ENCODE measurements at places on chromosomes 3 and 15. TPM values are rescaled to one million over a fixed set of nuclear protein-coding genes. Genes with fewer than 3 reads are reported as not detected.

Gene CFAP20DC
- total RNA-seq = 2.4 TPM

- H3K27ac ChIP-seq = no peak overlapping the region
- no peaks in the 10 kb centered on the region for H3K27me3 ChIP-seq
- no peaks in the 10 kb centered on the region for H3K36me3 ChIP-seq
Measured at GRCh38 chr15:57500979-57501576, 90.6 kb upstream of the MYZAP start.

Gene EID1
- 103 TPM for total RNA-seq

Gene RLBP1
- not detected for total RNA-seq

DNA sequence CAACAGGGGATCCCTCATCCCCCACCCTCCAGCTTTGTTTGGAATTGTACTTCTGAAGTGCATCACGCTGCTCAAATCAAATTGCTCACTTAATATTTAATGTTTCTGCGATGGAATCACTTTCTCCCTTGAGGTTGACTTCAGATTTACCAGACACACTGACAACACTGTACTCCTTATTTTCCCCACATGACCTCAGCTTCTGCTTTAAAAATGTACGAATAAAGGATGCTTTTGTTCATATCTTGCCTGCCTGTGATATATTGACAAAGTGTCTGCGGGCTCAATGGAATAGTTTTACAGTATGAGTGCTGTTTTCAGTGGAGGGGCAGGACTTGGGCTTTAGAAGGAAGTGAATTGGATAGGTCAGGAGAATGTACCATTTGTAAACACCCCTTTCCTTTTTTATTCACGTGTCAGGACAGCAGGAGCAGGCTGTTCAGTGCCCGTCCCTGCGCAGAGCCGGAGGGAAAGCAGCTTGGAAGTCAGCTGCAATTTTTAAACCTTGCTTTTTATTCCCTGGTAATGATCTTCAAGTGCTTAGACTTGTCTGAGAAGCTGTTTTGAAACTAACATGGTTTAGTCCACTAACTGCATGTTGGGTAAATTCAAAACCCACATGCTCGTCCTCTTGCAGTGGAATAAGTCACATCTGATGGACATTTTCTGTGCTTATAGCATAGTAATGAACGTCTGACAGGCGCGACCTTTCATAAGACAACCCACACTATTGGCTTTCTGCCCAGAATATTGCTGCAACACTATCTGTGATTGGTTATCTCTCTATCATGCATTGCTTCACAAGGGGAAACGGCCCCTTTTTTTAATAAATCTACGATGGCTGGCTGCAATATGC is 29.9 kb downstream of the MBNL1 start:
- peaks cover 43% of the 10 kb centered on the region for H3K36me3 ChIP-seq
- H3K27me3 ChIP-seq = no peaks in the 10 kb centered on the region
- peak overlapping the region; percentile 98 for H3K27ac ChIP-seq
- H3K4me3 ChIP-seq = peak overlapping the region; percentile 77
- peaks cover 73% of the 10 kb centered on the region for H3K4me1 ChIP-seq

Gene ARNT2
- not detected for total RNA-seq

GRCh38 chr3:107816107-107816506 is 274.7 kb downstream of the CD47 start:
- H3K27me3 ChIP-seq = peaks cover 7% of the 10 kb centered on the region
- no peak overlapping the region for H3K27ac ChIP-seq
- H3K4me3 ChIP-seq = no peak overlapping the region
- H3K4me1 ChIP-seq = peaks cover 6% of the 10 kb centered on the region
- no peak for DNase-seq

- H3K27me3 ChIP-seq = no peaks in the 10 kb centered on the region
- peak overlapping the region; percentile 89 for H3K4me3 ChIP-seq
- no peaks in the 10 kb centered on the region for H3K36me3 ChIP-seq
- H3K4me1 ChIP-seq = peaks cover 14% of the 10 kb centered on the region
- peak overlapping the region; percentile 51 for H3K27ac ChIP-seq
- DNase-seq = no peak
Measured at GRCh38 chr3:98901119-98901391, 440 bp downstream of the DCBLD2 start.

DNA sequence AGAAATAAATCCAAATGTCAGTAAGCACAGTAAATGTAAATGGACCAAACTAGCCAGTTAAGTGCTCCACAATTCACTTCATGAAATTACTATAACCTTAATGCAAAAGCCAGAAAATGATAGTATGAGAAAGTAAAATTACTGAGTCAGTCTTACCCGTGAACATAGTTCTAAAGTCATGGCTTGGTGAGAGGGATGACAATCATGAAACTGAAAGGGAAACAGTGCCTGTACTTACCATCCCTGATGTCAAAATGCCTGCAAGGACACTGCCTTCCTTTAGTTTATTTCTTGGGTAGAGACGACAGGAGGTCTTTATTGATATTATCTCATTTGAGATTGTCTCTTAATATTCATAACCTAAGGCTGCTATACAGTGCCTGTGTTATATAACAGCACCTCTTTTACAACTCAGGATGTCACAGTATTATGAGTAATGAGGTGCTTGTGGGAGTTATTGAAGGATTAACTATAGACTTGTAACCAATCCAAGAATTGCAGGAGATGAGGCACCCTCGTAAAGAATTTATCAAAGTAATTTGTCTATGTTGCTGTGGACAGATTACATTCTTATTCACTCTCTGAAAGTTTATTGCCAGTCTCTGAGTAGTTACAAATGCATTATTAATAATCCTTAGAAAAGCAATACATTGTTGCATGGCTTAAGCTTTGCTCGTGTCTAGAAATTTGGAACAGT is 142.9 kb upstream of the BFSP2 start:
- H3K27ac ChIP-seq = no peak overlapping the region
- DNase-seq = no peak

- no peak for DNase-seq
- no peaks in the 10 kb centered on the region for H3K4me1 ChIP-seq
- H3K27ac ChIP-seq = no peak overlapping the region
- peaks cover 12% of the 10 kb centered on the region for H3K27me3 ChIP-seq
- no peaks in the 10 kb centered on the region for H3K36me3 ChIP-seq
Measured at GRCh38 chr15:92294759-92295158, 98.9 kb upstream of the ST8SIA2 start.

DNA sequence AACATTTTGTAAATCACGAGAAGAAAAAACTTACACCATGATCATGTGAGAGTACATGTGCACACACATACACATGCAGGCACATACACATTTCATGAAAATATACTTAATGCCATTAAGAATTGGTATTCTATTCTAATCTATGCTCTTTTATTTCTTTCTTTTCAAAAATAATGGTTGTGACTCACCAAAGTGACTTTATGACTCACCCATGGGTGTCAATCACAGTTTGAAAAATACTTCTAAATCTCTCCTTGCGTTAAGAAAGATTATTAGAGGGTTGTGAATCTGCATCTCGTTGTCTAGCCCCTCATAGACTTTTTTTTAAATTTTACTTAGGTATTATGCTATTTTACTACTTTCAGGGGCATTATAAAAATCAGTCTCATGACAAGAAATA is 254.2 kb downstream of the TUSC7 start:
- H3K4me1 ChIP-seq = no peaks in the 10 kb centered on the region
- no peak for DNase-seq
- H3K27ac ChIP-seq = no peak overlapping the region
- H3K27me3 ChIP-seq = no peaks in the 10 kb centered on the region
- no peak overlapping the region for H3K4me3 ChIP-seq
- no peaks in the 10 kb centered on the region for H3K36me3 ChIP-seq

DNA sequence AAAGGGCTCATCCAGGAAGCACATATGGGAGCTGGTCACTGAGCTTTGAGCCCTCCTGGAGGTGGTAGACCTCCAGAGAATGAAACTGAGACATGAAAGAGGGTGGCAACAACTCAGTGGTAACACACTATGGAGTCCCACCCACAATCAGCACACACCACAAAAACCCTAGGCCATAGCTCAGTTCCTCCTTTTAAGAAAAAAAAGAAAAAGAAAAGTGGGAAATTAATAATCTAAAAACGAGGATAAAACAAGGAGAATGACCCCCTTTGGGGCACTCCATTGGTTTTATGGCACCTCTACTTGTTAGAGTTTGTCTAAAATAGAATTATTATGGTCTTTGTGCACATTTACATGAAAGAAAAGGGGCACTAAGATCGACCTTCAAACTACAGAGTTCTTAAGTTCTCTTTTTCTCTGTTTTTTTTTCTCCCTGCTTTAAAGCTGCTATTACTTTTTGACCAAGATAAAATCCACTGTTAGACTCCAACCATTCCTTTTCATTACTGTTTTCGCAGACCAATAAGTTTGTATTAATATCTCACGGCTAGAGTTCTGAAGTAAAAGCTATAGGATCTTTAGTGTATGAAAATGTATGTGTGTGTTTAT is 40.2 kb upstream of the ZBTB20 start:
- no peaks in the 10 kb centered on the region for H3K27me3 ChIP-seq
- H3K4me1 ChIP-seq = no peaks in the 10 kb centered on the region
- no peaks in the 10 kb centered on the region for H3K36me3 ChIP-seq
- no peak overlapping the region for H3K4me3 ChIP-seq
- DNase-seq = no peak

Gene DZIP1L
- 0.29 TPM for total RNA-seq

Gene ANKRD34C
- total RNA-seq = not detected

DNA sequence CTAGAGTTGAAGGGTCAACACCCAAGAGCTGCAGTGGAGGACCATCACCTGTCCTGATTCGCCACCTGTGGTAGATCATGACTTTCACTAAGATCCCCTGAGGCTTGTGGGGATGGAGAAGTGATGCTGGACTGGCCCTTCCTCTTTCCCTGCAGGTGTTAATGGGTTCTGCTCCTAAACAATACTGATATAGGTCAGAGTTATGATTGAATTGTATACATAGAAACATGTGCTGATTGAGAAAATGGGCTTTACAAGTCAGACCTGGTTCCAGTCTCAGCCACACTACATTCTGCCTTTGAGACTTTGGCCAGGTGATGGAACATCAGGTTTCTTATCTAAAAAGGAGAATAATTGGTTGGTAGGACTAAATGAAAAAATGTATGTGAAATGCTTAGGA is 418.9 kb upstream of the TPRG1 start:
- H3K4me1 ChIP-seq = peaks cover 21% of the 10 kb centered on the region
- peaks cover 3% of the 10 kb centered on the region for H3K36me3 ChIP-seq
- H3K4me3 ChIP-seq = no peak overlapping the region
- H3K27ac ChIP-seq = no peak overlapping the region
- no peaks in the 10 kb centered on the region for H3K27me3 ChIP-seq

- no peaks in the 10 kb centered on the region for H3K4me1 ChIP-seq
- DNase-seq = no peak
- no peak overlapping the region for H3K27ac ChIP-seq
- H3K4me3 ChIP-seq = no peak overlapping the region
- H3K27me3 ChIP-seq = peaks cover 6% of the 10 kb centered on the region
- peaks cover 2% of the 10 kb centered on the region for H3K36me3 ChIP-seq
Measured at GRCh38 chr15:80502782-80503181, 98.6 kb downstream of the ARNT2 start.

Gene RHOV
- 0.50 TPM for total RNA-seq

DNA sequence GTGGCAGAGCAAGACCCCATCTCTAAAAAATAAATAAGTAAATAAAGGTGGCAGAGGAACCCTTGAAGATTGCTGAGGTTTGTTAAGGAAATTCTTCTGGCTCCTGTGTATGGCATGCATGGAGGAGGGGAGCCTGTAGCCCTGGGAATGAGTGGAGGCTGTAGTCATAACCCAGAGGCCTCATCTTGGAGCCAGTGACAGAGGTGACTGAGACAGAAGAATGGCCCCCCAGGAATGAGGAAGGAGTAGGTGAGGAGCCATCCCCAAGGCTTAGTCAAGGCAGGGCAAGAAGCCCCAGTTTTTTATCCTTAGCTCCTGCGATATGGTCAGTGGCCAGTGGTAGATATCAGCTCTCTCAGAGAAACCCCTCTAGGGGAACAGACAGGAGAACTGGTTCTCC is 46.5 kb downstream of the BSN start:
- H3K4me3 ChIP-seq = no peak overlapping the region
- DNase-seq = no peak
- H3K4me1 ChIP-seq = peaks cover 21% of the 10 kb centered on the region
- no peaks in the 10 kb centered on the region for H3K27me3 ChIP-seq
- no peaks in the 10 kb centered on the region for H3K36me3 ChIP-seq

Gene TMCO5A
- total RNA-seq = not detected

DNA sequence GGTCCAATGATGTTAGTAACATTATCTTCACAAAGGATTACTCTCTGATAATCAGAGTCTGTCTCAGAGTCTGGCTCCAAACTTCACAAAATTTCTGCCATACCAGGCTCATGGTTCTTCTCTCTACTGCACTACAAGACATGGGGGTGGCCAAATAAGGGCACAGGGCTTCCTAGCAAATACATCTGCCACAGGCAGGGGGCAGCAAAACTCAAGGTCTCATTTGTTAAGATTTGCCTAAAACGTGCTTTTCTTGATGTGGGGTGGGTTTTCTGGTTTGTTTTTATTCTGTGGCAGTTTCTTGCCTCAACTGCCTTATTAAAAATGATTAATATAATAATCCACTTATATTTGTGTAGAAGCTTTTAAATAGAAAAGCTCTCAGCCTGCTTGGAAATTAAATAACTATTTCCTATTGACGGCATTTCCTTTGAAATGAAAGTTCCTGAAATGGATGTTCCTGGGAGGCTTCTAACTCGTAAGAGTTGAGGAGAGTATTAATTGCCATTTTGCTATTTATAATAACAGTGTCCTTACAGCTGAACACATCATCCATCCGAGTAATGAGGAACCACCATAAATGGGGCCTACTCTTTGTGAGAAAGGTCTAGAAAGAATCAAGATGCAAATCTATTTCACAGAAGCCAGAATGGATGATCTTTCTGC is 53.8 kb downstream of the SST start:
- H3K36me3 ChIP-seq = no peaks in the 10 kb centered on the region
- DNase-seq = peak; percentile 53
- no peak overlapping the region for H3K27ac ChIP-seq
- H3K4me1 ChIP-seq = peaks cover 2% of the 10 kb centered on the region
- H3K4me3 ChIP-seq = no peak overlapping the region
- peaks cover 4% of the 10 kb centered on the region for H3K27me3 ChIP-seq

Data from activated naive CD8-positive, alpha-beta T cell treated with anti-CD3 and anti-CD28 coated beads for 36 hours (primary cell).